ENCODE measurements at places on chromosomes 3 and 15. TPM values are rescaled to one million over a fixed set of nuclear protein-coding genes. Genes with fewer than 3 reads are reported as not detected.

SEMA6D gene
- total RNA-seq, result 26.6 TPM

CLEC3B gene
- total RNA-seq, result 129 TPM

FGD5 gene
- 15.7 TPM for total RNA-seq

RPL35A gene
- 1,632 TPM for total RNA-seq

CHDH gene
- total RNA-seq, result 0.52 TPM

SLC6A1 gene
- total RNA-seq, result 2.6 TPM

NR1I2 gene
- total RNA-seq, result under 0.01 TPM

ADGRG7 gene
- total RNA-seq, result not detected

FBLN2 gene
- total RNA-seq, result 35.5 TPM

APBA2 gene
- total RNA-seq, result 4.2 TPM

All from skeletal muscle tissue (tissue), 5 donors.